ENCODE measurements at places on chromosomes 11 and 22.

- no peak for DNase-seq
Observed at GRCh38 chr11:9884601-9885000, 220.7 kb downstream of the SWAP70 start.

DNA sequence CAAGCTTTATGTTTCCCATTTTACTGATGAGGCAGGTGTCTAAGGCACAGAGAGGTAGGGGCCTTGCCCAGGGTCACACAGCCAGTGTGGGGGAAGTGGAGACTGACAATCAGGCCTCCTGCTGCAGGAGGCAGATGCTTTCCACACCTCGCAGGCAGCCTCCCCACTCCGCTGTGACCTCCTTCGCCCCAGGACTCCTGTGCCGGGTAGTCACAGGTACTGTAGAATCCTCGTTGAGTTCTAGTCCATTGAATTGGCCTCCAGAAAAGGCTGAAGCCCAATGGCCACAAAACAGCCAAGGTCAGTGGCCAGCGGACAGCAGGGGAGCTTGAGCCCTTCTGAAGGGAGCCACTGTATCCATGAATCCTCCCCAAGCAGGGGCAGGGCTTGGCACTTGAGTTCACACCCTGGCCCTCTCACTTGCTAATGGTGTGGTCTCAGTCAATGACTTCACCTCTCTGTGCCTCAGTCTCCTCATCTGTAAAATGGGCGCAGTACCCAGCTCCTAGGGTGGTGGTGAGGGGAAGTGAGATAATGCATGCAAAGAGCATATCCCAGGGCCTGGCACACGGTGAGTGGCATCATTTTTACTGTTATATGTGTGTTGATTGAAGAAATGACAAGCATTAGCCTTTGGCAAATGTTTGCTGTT, 1.1 kb upstream of the FXYD2 start:
- peak; percentile 6 for DNase-seq

DNA sequence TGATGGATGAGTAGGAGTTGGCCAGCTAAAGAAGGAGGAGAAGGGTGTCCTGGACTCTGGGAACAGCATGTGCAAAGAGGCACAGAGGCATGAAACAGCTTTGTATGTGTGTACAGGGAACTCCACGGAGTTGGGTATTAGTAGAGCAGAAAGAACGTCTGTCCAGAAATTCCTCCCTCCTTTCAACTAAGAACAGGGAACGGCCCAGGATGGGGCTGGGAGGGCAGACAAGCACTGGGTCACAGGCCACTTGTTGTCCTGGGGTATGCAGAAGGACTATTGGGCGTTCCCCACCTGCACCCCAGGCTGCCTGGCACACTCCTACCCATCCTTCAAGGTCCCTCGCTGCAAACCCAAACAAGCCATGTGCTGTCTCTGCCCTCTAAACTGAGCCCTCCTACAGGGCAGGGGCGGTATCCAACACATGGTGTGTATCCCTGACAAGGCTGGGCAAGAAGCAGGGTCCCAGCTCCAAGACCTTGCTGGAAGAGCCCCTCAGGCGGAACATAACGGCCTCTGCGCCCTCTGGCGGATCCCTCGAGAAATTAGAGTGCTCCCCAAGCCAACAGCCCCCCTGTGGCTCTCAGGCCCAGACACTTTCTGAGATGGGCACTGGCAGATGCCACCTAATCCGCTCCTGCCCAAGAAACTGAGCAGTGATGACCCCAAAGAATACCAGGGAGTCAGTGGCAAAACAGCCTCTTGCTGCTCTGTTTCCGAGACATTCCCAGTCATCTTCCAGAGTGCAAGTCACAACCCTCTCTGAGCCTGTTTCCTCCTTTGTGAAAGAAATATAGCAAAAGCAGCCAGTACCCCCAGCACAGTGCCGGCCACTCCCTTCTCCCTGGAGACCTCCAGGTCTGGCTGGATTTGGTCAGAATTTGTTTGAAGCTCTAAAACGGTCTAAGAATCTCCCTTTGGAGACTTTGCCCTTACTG, 1.6 kb upstream of the ELFN2 start:
- DNase-seq: peak; percentile 53

DNA sequence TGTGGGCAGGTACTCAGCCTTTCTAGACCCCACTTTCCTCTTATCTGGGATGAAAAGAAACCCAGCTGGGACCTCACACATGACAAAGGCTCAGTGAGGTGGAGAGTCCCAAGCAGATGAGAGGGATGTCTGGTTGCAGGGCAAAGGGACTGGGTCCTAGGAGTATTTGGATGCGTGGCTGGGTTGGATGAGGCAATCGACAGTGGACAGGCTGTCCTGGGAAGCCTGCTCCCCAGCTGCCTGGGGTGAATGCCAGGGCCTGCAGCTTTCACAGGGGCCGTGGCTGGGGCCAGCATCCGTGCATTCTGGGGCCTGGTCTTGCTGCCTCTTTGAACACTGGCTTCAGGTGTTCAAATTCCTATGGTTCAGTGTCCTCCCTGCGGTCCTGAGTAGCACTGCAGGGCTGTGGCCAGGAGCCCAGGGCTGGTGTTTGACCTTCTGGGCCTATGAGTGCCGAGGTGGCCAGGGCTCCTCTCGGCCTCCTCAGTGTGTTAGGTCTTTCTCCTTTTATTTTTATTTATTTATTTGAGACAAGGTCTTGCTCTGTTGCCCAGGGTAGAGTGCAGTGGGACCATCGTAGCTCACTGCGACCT, 65.3 kb downstream of the MCM5 start:
- DNase-seq: peak; percentile 46

- no peak for DNase-seq
Observed at GRCh38 chr11:67410984-67411784, 4.3 kb upstream of the CARNS1 start.

DNA sequence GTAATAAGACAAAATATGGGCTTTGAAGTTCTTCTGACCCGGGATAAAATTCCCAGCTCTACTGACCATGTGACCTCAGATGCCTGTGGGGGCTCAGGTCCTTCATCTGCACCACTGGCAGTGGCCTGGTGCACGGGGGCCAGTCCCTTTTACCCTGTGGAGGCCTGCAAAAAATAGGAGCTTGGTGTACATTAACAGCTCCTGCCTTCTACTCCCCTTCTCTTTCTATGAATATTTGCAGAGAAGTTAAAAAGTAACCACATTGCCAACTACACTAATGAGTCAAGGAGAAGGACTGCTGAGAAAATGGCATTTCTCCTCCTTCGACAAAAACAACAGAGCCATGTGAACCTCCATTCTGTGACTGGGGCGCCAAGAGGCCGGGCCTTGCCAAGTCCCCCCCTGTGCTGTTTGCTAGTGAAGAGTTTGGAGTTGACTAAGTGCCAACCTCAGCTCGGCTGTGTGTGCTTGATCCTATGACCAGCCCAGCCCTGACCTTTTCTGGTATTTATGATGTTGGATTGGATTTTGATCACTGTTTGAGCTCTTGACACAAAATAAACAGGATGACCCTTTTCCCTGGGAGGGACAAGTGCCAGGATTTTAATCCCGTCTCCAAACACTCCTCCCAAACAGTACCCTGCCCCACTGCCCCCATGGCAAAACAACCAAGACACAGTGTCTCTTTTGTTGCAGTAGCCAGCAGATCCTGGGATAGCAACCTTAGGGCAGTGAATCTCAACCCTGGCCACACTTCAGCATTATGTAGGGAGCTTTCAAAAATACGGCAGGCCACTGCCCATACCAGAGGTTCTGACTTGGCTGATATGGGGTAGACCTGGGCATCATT, 380.1 kb downstream of the LARGE1 start:
- DNase-seq: peak; percentile 58
